ENCODE measurements at places on chromosomes 2 and 18. TPM values are rescaled to one million over a fixed set of nuclear protein-coding genes. Genes with fewer than 3 reads are reported as not detected.

ARHGAP25 gene
- 3.4 TPM for total RNA-seq

MAP3K19 gene
- not detected for total RNA-seq

SP9 gene
- total RNA-seq, result 0.07 TPM

REG1B gene
- total RNA-seq, result 2.3 TPM

RMDN2 gene
- 3.0 TPM for total RNA-seq

DLGAP1 gene
- total RNA-seq, result 24.0 TPM

FIGN gene
- 23.1 TPM for total RNA-seq

YIPF4 gene
- total RNA-seq, result 23.0 TPM

TMEM18 gene
- total RNA-seq, result 23.9 TPM

ANKRD23 gene
- total RNA-seq, result 2.5 TPM

LCT gene
- total RNA-seq, result not detected

DNA sequence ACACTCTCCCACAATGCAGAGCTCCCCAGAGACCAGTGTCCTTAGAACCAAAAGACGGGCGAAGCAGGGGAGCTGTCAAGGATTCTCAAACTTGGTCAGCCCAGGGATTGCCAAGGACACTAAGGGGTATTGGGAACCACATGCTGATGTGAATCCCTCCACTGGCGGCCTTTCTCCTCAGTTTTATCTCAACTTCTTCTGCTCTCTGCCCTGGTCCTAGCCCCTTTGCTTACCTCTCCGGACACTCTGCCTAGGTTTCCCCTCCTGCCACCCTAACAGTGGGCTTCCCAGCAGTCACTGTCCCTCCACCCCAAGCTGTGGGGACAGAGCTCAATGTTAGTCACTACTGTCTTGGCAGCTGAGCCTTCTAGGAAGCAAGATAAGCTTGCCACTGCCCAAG is 61.1 kb downstream of the POLR1A start:
- no peak for DNase-seq

DNA sequence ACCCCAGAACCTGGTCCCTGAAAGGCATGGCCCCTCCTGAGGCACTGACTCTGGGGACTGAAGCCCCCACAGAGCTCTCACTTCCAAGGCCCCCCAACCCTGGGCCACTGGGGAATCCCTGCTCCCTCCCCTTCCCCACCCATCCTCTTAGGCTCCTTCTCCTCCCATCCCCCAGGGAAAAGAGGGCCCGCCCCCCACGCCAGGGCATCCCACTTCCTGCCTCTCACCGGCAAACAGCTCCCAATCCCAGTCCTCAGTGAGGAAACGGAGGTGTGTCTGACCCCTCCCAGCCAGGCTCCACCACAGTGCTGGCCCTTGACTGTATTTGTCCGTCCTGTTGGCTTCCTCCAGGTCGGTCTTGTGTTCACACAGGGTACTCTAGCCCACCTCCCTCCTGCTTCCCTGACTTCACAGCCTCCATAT is 35.0 kb upstream of the PTMA start:
- peak; percentile 96 for DNase-seq

- DNase-seq, result no peak
Observed at GRCh38 chr18:34772887-34773286, 62.8 kb downstream of the DTNA start.

DNA sequence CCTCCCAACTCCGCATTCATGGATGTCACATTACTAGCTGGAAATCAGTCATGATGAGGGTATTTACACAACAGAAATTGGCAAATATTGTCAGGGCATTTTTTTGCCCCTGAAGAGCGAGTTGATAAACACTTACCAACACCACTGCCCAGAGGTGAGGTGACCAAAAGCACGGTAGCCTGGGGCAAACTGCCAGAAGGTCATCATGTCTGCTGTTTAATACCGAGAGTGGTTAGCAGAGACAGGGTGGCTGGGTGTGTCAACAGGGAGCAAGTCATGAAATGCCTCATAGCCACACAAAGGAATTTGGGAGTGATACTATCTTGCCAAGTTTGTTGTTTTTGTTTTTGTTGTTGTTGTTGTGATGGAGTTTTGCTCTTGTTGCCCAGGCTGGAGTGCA is 37.0 kb upstream of the EPC2 start:
- DNase-seq, result no peak

GRCh38 chr18:54220406-54220805 is 4.1 kb downstream of the MBD2 start:
- DNase-seq, result no peak

GRCh38 chr18:48815179-48815515 is 135.6 kb downstream of the SMAD7 start:
- DNase-seq, result no peak

DNA sequence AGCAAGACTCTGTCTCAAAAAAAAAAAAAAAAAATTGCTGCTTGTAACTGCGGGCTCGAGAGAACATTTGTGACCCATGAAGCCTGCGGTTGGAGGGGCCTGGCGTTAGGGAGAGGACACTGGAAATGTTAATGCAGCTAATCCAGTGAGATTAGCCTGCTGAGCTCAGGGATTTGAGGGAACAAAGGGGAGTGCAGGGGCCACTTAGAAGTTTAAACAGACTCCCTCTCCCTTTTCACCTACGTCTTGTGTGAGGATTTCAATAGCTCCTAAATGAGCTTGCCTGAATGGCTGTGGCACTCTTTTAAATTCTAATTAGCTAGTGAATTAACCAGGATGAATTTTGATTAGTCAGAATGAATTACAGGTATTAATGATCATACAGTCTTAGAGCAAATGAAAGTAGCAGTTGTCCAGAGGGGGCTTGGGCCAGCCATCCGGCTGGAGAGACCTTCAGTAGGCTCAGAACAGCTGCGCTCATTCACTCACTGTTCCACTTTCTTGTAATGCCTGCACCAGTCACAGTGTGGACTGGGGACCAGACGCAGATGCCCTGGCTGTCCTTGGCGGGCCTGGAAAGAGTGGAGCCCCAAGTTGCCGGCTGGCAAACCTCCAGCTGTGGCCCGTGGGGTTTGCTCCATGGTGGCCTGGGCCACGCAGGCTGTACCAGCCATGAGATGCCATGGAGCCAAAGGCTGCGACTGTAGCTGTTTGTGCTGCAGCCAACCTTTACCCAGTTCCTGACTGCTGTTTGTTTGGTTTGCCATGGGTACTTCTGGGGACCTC is 20.8 kb downstream of the LDLRAD4 start:
- no peak for DNase-seq

- no peak for DNase-seq
Observed at GRCh38 chr2:102515851-102516250, 42.8 kb downstream of the SLC9A4 start.

GRCh38 chr2:64260817-64261216 is 116.6 kb upstream of the PELI1 start:
- no peak for DNase-seq
